ENCODE measurements at places on chromosomes 4 and X.

GRCh38 chr4:29966386-29966785 lies 753.8 kb upstream of the PCDH7 start:
- no peak for DNase-seq

GRCh38 chrX:11381464-11381863 lies 88.3 kb downstream of the AMELX start:
- DNase-seq = no peak

DNA sequence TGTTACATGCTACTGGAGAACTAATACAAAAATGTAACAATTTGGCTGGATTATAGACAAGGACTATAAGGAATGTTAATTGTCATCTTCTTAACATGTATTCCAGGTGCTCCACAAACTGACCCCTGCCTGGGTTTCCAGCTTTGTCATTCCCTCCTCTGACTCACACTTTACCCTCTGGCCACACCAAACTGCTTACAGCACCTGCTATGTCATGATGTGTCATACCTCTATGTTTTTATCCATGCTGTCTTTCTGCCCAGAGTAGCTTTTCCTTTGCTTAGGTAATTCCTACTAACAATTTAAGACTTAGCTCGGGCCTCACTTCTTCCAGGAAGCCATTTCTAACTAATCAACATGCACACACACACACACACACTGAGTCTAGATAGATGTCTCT lies 14.0 kb upstream of the SHROOM4 start:
- no peak for DNase-seq

DNA sequence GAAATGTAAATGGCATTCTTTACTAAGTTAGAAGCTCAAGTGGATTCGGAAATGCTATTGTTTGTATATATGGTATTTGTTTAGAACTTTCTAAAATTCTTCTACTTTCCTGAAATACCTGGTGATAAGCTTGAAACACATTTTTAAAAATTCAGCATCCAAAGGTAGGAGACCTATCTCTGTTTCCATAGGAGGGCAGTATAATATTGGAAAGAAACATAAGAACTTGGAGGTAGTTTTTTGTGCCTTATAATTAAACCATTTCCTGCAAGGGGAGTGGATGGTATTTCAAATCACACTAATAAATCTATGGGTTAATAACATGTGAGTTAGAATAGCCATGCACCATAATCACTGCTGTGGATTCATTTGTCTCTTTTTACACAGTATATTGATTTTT lies 217.4 kb upstream of the AADAT start:
- DNase-seq = no peak

GRCh38 chr4:17134565-17134964 lies 236.1 kb upstream of the LDB2 start:
- DNase-seq = no peak
